ENCODE measurements at places on chromosomes 1 and 21.

DNA sequence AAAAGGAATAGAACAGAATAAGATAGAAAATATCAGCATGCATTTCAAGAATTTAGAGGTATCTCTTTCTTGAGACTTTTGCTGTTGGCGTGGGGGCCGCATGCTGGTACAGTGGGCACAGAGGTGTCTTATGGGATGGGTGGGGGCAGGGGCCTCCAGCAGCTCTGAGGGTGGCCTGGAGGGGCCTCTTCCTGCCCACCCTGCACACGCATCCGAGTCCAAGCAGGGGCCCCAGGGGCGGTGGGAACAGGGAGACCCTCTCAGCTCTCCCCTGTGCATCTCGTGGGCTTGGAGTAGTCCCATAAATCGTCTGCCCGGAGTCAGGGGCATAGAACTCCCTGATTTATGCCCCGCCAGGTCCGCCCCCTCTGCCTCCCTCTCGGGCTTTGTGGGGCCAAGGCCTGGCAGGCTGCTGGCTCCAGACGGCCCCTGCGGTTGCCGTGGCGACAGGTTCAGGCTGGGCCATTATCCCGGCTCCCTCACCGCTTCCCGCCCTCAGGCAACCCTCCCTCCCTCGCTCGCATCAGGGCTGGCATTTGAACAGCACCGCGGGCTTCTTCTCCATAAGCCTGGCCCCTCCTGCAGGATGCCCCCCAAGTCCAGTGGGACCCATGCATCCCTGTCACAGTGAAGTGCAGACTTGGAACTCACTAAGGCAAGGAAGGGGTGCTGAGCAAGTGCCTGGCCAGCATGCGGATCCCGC is 133.2 kb upstream of the ZBTB40 start:
- no peaks in the 10 kb centered on the region for H3K36me3 ChIP-seq
- no peak for DNase-seq
- H3K4me1 ChIP-seq = no peaks in the 10 kb centered on the region
- no peaks in the 10 kb centered on the region for H3K27me3 ChIP-seq

DNA sequence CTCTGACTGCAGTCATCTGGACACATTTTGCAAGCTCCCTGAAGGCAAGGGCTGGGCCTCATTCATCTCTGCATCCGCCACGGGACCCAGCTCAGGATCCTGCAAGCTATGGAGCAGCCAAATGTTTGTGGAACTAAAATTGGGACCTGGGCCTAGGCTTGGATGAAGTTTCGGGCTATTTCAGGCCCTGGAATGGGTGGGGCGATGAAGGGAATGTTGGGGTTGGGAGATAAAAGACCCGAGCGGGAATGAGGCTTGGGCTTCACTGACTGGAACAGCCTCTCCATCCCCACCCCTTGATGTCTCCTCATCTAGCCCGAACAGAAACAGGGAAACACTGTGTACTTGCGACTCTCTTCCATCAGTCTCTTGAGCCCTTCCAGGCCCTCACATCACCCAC is 7.3 kb upstream of the AHCYL1 start:
- no peak overlapping the region for H3K27ac ChIP-seq
- no peak overlapping the region for H3K4me3 ChIP-seq
- H3K27me3 ChIP-seq = no peaks in the 10 kb centered on the region
- H3K36me3 ChIP-seq = no peaks in the 10 kb centered on the region
- H3K4me1 ChIP-seq = no peaks in the 10 kb centered on the region

DNA sequence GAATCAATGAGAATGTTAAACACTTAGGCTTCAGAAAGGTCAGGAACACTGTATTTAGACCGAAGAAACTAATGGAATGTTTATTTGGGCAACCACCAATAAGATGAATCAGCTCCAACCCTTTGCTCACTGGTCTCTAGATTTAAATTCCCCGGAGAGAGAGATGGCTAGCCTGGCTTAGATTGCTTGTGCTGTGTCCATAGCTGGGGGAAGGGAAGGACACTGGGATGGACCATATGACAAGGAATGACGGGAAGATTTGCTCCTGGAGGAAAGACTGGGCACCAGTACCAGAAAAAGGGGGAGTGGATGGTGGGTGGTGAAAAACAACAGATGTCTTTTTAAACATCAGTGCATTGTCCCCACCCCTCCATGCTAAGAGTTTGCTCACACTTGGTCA is 426.6 kb downstream of the DUSP10 start:
- H3K4me1 ChIP-seq = no peaks in the 10 kb centered on the region
- H3K27me3 ChIP-seq = no peaks in the 10 kb centered on the region
- no peak for DNase-seq
- H3K27ac ChIP-seq = no peak overlapping the region
- no peaks in the 10 kb centered on the region for H3K36me3 ChIP-seq
- no peak overlapping the region for H3K4me3 ChIP-seq

DNA sequence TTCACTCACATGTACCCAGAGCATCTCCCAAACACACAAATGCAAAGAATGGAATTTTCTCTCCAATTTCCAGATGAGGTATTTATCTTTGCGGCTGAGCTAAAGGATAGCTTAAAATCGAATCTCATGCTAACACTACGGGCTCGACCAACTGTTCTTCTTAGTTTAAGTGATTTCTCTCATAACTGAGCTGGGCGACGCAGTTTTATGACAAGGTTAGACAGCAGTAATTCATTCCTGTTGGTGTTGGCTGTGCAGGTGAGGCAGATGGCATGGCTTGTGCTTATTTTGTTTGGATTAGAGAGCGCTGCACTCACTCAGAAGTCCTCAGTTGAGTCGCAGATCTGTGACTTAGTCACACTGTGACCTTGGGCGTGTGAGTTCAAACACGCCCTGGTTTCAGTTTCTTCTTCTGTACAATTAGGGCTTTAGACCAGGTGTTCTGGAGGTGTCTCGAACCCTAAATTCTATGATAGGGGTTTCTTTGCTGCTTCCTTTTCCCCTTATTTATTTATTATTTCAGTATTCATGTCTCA is 41.5 kb upstream of the MRPS6 start:
- no peaks in the 10 kb centered on the region for H3K27me3 ChIP-seq
- DNase-seq = no peak
- no peaks in the 10 kb centered on the region for H3K4me1 ChIP-seq
- H3K27ac ChIP-seq = no peak overlapping the region
- H3K4me3 ChIP-seq = no peak overlapping the region

GRCh38 chr1:50097021-50097679 is 11.6 kb upstream of the ELAVL4 start:
- no peaks in the 10 kb centered on the region for H3K36me3 ChIP-seq
- H3K4me3 ChIP-seq = no peak overlapping the region
- H3K27me3 ChIP-seq = no peaks in the 10 kb centered on the region
- no peak overlapping the region for H3K27ac ChIP-seq

DNA sequence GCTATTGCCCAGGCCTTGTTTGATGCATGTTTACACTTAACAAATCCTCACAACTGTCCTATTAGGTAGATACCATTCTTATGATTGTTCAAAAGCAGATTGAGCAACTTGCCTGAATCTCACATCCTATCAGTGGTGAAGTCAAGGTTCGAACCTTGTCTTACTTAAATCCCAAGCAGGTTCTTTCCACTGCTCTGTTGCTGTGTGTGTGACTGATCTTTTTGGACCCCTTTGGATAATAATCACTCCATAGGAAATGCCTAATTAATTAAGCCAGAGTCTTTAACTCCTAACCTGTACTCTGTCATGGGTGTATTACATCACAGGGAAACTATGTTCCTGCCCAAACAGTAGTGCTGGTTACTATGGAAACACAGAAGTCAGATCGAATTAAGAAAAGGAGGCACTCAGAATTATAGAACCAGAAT is 84.2 kb downstream of the SPATA46 start:
- H3K4me3 ChIP-seq = no peak overlapping the region
- H3K27me3 ChIP-seq = no peaks in the 10 kb centered on the region
- H3K4me1 ChIP-seq = no peaks in the 10 kb centered on the region
- H3K27ac ChIP-seq = no peak overlapping the region

DNA sequence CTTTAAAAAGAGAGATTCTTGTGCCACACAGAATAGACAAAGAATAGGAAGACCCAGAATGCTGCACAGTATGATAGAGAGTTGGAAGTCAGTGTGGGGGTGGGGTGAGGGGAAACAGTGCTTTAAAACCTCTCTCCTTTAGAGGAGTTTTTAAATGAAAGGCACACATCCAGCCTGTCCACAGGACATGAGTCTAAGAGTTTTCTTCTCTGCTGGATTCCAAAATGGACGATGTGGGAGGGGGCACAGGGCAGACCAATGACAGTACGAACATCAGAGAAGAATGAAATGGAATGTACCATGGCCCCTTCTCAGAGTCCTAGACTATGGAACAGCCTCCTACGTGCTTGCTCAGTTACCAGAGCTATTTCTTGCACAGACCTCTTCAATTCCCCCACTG is 458.2 kb upstream of the DAB1 start:
- H3K27ac ChIP-seq = no peak overlapping the region
- H3K4me3 ChIP-seq = no peak overlapping the region
- H3K4me1 ChIP-seq = no peaks in the 10 kb centered on the region
- no peaks in the 10 kb centered on the region for H3K36me3 ChIP-seq

- no peaks in the 10 kb centered on the region for H3K4me1 ChIP-seq
- no peaks in the 10 kb centered on the region for H3K27me3 ChIP-seq
- H3K4me3 ChIP-seq = no peak overlapping the region
- H3K36me3 ChIP-seq = peaks cover 16% of the 10 kb centered on the region
These were observed 13.4 kb downstream of the HYI start for GRCh38 chr1:43440358-43440757.

- H3K36me3 ChIP-seq = no peaks in the 10 kb centered on the region
- no peaks in the 10 kb centered on the region for H3K27me3 ChIP-seq
- no peak overlapping the region for H3K4me3 ChIP-seq
- H3K27ac ChIP-seq = no peak overlapping the region
- DNase-seq = no peak
- no peaks in the 10 kb centered on the region for H3K4me1 ChIP-seq
These were observed 8.5 kb downstream of the COL16A1 start for GRCh38 chr1:31695327-31695726.

- no peaks in the 10 kb centered on the region for H3K36me3 ChIP-seq
- no peak for DNase-seq
- no peak overlapping the region for H3K27ac ChIP-seq
- H3K27me3 ChIP-seq = no peaks in the 10 kb centered on the region
- no peak overlapping the region for H3K4me3 ChIP-seq
These were observed 526.9 kb downstream of the MATN1 start for GRCh38 chr1:30196457-30196856.

- no peaks in the 10 kb centered on the region for H3K27me3 ChIP-seq
- no peaks in the 10 kb centered on the region for H3K4me1 ChIP-seq
- no peaks in the 10 kb centered on the region for H3K36me3 ChIP-seq
- H3K4me3 ChIP-seq = no peak overlapping the region
These were observed 23.3 kb upstream of the C1orf105 start for GRCh38 chr1:172397221-172397620.

GRCh38 chr1:162708286-162708685 is 76.0 kb downstream of the DDR2 start:
- no peak overlapping the region for H3K4me3 ChIP-seq
- no peaks in the 10 kb centered on the region for H3K4me1 ChIP-seq
- no peaks in the 10 kb centered on the region for H3K27me3 ChIP-seq
- no peak for DNase-seq
- H3K36me3 ChIP-seq = no peaks in the 10 kb centered on the region

- H3K4me1 ChIP-seq = no peaks in the 10 kb centered on the region
- no peaks in the 10 kb centered on the region for H3K27me3 ChIP-seq
- no peak overlapping the region for H3K27ac ChIP-seq
- H3K4me3 ChIP-seq = no peak overlapping the region
- H3K36me3 ChIP-seq = no peaks in the 10 kb centered on the region
These were observed 7.8 kb downstream of the ADAMTS4 start for GRCh38 chr1:161190962-161191521.

- DNase-seq = no peak
- no peaks in the 10 kb centered on the region for H3K27me3 ChIP-seq
- H3K36me3 ChIP-seq = no peaks in the 10 kb centered on the region
- H3K27ac ChIP-seq = no peak overlapping the region
- no peaks in the 10 kb centered on the region for H3K4me1 ChIP-seq
These were observed 46.3 kb downstream of the SLC30A10 start for GRCh38 chr1:219882096-219882495.

- DNase-seq = peak; percentile 35
- H3K27me3 ChIP-seq = no peaks in the 10 kb centered on the region
- H3K36me3 ChIP-seq = no peaks in the 10 kb centered on the region
- H3K4me3 ChIP-seq = no peak overlapping the region
- H3K27ac ChIP-seq = no peak overlapping the region
- H3K4me1 ChIP-seq = no peaks in the 10 kb centered on the region
These were observed 100.8 kb downstream of the UCK2 start for GRCh38 chr1:165928075-165928731.

DNA sequence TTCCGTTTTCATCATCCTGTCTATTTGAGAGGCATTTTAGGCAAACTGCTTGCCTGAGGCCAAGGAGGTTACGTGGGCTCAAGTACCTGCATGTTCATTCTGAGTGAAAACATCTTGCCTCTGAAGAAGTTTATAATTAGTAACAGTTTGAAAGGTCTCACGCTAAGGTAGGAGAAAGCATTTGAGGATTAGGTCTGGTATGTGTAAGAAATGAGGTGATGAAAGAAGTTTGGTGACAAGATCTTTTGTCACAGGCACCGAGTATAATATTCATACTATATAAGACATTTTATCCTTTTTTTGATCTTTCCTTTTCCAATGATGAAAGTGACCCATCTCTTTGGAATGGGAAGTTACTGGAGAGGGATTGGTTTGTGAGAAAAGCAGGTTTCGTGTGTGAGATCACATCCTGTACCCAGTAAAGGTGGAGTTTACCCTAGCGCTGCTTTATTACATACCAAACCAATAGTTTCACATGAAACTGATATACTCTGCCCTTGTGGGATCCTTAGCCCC is 98.7 kb upstream of the PDC start:
- no peaks in the 10 kb centered on the region for H3K36me3 ChIP-seq
- no peaks in the 10 kb centered on the region for H3K4me1 ChIP-seq
- no peak for DNase-seq
- no peak overlapping the region for H3K27ac ChIP-seq
- no peak overlapping the region for H3K4me3 ChIP-seq

- DNase-seq = no peak
- no peaks in the 10 kb centered on the region for H3K36me3 ChIP-seq
- no peaks in the 10 kb centered on the region for H3K4me1 ChIP-seq
- H3K27me3 ChIP-seq = no peaks in the 10 kb centered on the region
These were observed 60.9 kb downstream of the AK5 start for GRCh38 chr1:77342745-77343144.

GRCh38 chr1:27116697-27117096 is 38.2 kb downstream of the SLC9A1 start:
- no peak overlapping the region for H3K27ac ChIP-seq
- H3K27me3 ChIP-seq = no peaks in the 10 kb centered on the region
- peaks cover 9% of the 10 kb centered on the region for H3K4me1 ChIP-seq
- no peak overlapping the region for H3K4me3 ChIP-seq

- H3K36me3 ChIP-seq = no peaks in the 10 kb centered on the region
- no peak for DNase-seq
- H3K4me1 ChIP-seq = no peaks in the 10 kb centered on the region
- H3K27me3 ChIP-seq = no peaks in the 10 kb centered on the region
- peak overlapping the region; percentile 45 for H3K4me3 ChIP-seq
These were observed 6.0 kb downstream of the FCRLB start for GRCh38 chr1:161727256-161727924.

GRCh38 chr1:235972311-235972689 is 92.6 kb downstream of the NID1 start:
- H3K27me3 ChIP-seq = no peaks in the 10 kb centered on the region
- peak overlapping the region; percentile 29 for H3K27ac ChIP-seq
- peak overlapping the region; percentile 41 for H3K4me3 ChIP-seq
- DNase-seq = no peak
